Fibroblast of skin of scalp (primary cell): ENCODE measurements at places on chromosomes 13 and 19.
A peak's percentile ranks its signal among the peaks of the same experiment; 100 is the strongest.

- no peak for DNase-seq
Observed at GRCh38 chr13:113848431-113849260, 15.2 kb downstream of the GAS6 start.

GRCh38 chr13:28707629-28708427 is 10.9 kb downstream of the SLC46A3 start:
- DNase-seq: peak; percentile 93

GRCh38 chr19:35408284-35409171 is 37.7 kb downstream of the GPR42 start:
- DNase-seq: no peak

- no peak for DNase-seq
Observed at GRCh38 chr13:111900390-111901131, 166.4 kb upstream of the SOX1 start.

- peak; percentile 99 for DNase-seq
Observed at GRCh38 chr19:53867225-53868090, at the start of gene MYADM. TSS of gene MYADM (plus strand) at chr19:53867883. CDS start at chr19:53873530, 5,647 bp downstream.

- DNase-seq: peak; percentile 90
Observed at GRCh38 chr19:5308451-5309437, 31.9 kb downstream of the PTPRS start.

DNA sequence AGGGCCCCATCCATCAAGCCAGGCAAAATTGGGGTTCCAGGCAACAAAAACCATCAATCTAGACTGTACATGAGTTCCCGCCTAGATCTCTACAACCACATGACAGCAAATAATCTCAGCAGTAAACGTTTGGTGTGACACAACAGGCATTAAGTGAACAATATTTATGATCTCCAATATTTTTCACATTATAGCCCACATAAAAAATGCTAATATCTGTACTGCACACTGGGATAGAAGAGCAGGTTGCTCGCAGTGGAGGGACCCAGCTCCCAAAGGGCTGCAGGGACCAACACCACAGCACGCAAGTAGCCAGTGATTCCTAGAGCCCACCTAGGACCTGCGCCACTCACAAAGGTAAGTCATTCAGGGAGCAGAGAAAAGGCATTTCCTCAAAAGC is 25.9 kb downstream of the LATS2 start:
- DNase-seq: no peak

- DNase-seq: no peak
Observed at GRCh38 chr19:33770107-33770506, 26.6 kb upstream of the KCTD15 start.

GRCh38 chr13:112078879-112079531 is 12.1 kb downstream of the SOX1 start:
- DNase-seq: no peak

GRCh38 chr13:114256547-114256946 is 21.9 kb downstream of the CDC16 start:
- no peak for DNase-seq

- DNase-seq: peak; percentile 27
Observed at GRCh38 chr13:27264181-27264580, 6.4 kb upstream of the RASL11A start.

DNA sequence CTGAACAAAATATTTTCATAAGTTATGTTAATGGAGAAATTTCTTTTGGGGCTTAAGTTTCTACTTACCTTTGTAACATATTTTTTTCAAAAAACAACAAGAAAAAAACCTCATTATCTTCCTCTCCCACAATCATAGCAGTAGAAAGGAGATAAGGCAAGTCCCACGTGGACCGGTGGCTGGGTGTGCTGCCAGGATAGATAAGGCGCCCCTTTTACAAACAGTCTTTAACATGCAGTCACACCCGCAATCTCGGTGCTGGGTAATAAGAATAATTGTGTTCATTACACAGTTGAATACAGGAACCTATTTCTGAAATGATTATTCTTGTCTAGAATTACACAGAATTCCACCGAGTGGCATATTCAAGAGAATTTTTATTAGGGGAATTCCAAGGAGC is 1202.3 kb downstream of the UQCRFS1 start:
- DNase-seq: peak; percentile 5

DNA sequence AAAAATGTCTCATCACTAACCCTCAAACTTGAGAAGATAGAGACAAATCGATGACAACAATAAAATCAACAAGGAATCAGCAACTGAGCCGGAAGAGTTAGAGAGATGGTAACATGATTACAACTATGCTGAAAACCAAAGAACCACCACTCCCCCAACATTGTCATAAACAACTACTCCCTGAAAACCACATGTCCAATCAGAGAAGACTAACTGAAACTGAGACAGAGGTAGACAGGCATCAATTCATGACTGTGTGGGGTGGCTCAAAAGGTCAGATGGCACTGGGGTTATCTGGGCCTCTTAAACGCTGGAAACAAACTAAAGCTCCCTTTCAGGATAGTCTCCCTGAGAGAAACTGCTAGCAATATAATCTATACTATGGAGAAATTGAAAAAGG is 488.8 kb downstream of the KCTD12 start:
- DNase-seq: no peak
